Stimulated activated CD8-positive, alpha-beta memory T cell treated with anti-CD3 and anti-CD28 coated beads, Interleukin-12 subunit alpha, Interleukin-12 subunit beta, amount 100 ng/mL, for 4 hours (primary cell): ENCODE measurements at places on chromosomes 2 and 18.
A peak's percentile ranks its signal among the peaks of the same experiment; 100 is the strongest.

DNA sequence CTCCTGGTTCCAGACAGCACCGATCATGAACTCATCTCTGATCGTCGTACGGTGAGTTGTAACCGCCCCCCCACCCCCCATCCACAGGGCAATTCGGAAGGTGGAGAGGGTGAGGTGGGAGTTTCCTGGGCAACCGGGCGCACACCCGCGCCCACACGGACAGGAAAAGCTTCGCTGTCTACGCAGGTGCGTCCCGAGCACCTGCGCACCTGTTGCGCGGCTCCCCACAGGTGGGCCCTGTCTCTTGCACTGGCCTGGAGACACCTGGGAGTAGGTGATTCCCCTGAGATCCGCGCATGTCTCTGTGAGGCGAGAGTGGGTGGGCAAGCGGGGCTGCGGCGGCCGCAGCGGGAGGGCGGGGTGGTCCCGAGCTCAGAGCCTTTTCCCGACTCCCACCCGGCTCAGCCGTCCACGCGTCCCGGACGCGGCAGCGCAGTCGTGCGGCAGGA is 459 bp upstream of the ATP6V1C2 start:
- DNase-seq, result no peak

DNA sequence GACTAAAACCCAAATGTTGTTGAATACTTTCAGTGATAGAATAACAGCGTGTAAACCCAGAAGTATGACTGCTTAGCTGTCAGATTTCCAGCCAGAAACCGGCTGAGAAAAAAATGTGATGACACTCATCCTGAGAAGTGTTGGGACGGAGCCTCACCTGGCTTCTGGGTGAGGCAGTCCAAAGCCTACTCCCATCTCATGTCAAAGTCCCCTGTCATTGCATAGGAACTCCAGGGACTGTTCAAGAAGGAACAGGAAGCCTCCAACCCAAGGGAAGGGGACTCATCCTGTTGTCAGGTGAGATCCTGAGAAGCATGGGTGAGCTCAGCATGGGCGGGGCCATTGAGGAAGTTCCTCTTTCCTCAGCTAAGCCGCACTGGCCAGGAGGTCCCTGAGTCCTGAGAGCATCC is 11.3 kb upstream of the CHRNA1 start:
- no peak for DNase-seq

GRCh38 chr18:67513280-67513679 is 3.2 kb downstream of the DSEL start:
- DNase-seq, result no peak

GRCh38 chr2:211085056-211085680 is 528.8 kb downstream of the CPS1 start:
- DNase-seq, result no peak

DNA sequence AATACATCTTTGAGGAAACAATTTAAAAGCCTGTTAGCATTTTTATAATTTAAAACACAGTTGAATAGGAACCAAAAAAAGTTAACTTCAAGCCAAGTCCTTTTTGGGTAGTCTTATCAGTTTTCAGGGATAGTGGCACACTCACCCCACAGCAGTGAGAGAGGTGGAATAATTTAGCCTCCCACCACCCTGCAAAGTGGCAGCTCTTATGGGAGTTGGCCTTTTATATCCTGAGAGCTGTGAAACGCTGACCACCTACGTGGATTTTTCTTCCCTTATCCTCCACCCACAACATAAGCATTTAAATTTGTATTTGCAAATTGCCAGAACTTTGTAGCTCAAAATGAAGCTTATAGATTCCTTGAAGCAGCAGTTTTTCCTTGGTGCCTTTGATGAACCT is 167.1 kb downstream of the MYO1B start:
- no peak for DNase-seq

GRCh38 chr18:36401462-36401861 is 103.9 kb downstream of the FHOD3 start:
- no peak for DNase-seq

- DNase-seq, result no peak
These were observed 70.3 kb downstream of the ZBTB7C start for GRCh38 chr18:48338915-48339314.

GRCh38 chr18:46642561-46642960 is 14.5 kb downstream of the LOXHD1 start:
- DNase-seq, result no peak

DNA sequence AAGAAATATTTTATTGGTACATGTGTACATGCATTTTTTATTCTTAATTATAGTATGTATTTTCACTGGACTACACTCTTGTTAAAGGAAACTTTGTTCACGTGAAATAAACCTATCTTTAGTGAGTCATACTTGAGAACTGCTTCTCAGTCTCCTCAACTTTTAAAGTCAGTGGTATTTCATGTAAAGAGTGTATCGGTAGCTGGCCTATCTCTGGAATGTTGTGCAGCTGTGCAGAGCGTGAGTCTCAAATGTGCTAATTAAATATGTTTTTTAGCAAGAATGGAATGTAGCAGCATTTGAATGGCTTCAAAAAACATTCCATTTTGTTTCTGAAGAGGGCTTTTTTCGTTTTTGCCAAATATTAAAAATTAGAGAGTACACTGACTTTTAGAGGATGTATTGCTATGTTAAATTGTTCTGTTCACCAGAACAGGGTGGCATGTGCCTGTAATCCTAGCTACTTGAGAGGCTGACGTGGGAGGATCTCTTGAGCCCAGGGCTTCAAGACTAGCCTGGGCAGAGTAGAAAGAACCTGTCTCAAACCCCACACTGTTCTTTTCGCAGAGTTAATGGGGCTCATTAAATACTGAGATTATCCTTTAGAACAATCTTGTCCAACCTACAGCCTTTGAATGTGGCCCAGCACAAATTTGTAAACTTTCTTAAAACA is 14.3 kb downstream of the SPTBN1 start:
- DNase-seq, result no peak

DNA sequence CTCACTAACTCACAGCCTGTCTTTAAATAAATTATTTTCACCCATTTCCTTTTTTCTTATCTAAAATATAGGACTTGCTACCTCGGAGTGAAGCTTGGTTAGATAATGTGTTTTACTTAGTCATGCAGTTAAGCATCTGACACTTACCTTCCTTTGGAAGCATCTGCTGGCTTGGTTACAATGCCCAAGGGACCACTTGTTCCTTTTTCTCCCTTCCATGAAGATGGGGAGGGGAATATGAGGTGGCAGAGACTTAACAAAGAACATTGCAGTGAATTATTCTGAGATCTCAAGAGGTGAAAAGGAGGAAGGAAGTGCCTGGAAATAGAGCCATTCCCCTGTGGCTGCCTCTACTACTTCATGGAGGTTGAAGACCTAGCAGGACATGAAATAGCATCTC is 145.4 kb upstream of the FOSL2 start:
- DNase-seq, result no peak

- DNase-seq, result no peak
These were observed 80.4 kb upstream of the MGAT5 start for GRCh38 chr2:134173338-134174016.

GRCh38 chr2:174280596-174280995 is 32.3 kb upstream of the OLA1 start:
- no peak for DNase-seq

DNA sequence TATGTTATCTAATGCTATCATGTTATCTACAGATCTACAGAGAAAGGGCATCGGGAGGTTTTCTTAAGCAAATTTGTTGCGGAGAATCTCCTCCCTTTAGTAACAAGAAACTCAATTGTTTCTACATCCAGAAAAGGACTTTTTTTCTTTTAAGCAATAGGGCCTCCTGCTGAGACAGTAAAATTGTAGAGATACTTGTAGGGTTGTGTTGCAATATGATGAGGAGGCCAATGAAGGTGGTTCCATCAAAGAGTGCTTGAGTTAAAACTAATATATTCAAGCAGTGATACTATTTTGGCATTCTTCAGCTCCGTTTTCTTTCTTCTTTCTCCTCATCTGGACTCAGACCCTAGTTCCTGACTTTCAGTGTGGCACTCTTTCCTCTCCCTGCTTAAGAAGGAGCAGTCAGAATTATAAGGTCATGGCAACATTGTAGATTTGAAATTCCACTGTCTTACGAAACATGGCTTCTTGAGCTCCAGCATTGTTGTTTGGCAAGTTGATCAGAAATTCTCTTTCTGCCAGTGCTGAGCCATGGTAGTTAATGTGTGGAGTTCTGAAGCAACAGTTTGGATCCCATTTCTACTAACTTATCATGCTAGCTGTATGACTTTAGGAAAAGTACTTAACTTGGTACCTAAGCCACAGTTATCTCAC is 202.0 kb upstream of the SLC14A2 start:
- no peak for DNase-seq

DNA sequence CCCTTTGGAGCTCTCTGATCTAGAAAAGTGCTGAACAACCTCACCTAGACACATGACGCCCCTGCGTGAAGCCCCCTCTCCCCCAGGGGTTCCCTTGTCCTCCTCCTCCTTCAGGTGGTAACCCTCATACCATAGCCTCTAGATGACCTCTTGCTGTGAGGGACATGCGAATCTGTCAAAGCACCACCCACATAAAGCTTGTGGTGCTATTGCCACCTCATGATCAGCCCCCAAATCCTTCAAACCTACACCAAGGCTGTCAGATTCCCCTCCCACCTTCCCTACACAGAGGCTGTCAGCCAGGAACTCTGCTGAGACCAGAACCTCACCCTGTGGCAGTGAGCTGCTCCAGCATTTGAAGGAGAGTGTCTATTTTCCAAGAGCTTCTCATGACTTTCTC is 43.1 kb upstream of the TEX51 start:
- DNase-seq, result no peak

GRCh38 chr2:120579916-120580685 is 155.6 kb upstream of the GLI2 start:
- no peak for DNase-seq

DNA sequence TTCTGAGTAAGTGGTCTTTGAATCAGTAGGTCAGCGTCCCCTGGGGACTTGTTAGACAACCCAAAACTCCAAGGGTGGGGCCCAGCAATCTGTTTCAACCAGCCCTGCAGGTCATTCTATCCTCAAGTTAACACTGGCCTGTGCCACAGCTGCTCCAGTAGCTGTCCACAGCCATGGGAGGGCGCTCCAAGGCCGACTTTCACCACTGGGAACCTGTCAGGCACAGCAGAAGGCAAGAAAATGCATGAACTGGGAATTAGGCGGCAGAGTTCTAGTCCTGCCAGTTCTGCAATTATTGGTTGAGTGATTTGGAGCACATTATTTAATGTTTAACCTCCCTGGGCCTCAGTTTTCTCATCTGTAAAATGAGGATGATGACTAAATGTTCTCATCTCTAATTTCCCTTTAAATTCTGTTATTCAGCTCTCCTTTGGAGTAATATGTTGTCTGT is 17.4 kb upstream of the MRPL33 start:
- peak; percentile 36 for DNase-seq

DNA sequence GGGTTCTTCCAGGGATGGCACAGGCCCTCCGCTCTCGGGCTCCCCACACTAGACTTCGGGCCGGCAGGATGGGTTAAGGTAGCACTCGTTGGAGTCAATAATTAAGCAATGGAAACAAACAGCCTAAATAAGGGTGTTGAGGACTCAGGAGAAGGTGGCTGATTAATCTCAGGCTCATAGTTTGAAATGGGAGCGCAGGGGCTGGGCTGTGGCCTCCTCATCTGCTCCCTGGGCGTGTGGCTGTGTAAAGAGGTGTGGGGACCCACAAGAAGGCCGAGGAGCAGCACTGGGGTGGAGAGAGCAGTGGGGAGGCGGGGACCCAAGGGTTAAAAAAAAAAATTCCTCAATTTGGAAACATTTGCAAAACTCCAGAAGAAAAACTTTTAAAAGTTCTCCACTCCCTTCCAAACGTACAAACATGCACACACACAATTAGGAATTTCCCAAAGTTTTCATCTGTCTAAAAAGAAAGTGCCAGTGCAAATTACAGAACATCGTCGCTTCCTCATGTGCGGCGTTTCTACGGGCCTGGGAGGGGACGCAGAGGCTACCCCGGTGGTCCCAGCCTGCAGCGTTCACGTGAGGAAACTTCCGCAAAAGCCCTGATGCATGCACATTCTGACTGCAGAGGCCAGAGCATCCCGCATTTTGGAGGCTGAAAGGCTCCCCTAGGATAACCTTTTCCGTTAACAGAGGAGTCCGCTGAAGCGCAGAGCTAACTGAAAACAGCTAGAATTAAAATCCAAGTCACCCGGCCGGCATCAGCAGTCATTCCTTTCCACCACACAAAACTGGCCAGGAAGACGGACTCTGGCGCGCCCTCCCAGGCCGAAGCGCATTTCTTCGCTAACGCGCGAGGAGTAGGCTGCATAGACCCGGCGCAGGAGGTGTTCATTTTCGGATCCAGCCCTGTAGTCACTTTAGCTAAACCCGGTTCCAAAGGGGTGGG is 1.0 kb upstream of the TUBB6 start:
- DNase-seq, result no peak

DNA sequence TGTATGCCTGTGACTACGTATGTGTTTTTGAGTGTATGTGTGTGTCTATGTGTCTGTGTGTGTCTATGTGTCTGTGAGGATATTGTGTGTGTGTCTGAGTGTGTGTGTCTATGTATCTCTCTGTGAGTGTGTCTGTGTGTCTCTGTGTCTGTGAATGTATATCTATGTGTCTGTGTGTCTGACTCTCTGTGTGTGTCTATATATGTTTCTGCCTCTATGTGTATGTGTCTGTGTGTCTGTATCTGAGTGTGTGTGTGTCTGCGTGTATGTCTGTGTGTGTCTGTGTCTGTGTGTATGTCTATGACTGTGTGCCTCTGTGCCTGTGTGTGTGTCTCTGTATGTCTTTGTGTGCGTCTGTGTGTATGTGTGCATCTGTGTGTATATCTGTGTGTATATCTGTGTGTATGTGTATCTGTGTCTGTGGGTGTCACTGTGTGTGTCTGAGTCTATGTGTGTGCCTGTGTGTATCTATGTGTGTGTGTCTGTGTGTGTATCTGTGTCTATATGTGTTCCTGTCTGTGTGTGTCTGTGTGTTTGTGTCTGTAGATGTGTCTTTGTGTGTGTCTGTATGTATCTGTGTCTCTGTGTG is 172.7 kb downstream of the MYCN start:
- no peak for DNase-seq

DNA sequence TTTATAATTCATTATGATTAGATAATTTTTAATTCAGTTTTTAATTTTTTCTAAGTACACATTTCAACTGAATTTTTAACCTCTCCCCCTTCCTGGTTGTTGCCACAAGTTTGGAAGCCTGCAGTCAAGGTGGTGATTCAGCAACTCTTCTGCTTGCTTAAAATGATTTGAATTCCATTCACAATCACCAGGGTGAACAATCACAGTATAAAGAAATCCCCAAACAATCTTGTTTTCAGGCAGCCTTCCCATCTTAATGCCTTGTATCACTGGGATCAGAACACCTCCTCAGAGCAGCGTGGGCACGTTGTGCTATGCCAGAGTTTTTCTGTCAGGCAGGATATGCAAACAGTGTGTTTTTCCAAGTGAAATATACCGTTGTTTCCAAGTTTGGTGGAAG is 46.7 kb upstream of the BARD1 start:
- DNase-seq, result no peak

DNA sequence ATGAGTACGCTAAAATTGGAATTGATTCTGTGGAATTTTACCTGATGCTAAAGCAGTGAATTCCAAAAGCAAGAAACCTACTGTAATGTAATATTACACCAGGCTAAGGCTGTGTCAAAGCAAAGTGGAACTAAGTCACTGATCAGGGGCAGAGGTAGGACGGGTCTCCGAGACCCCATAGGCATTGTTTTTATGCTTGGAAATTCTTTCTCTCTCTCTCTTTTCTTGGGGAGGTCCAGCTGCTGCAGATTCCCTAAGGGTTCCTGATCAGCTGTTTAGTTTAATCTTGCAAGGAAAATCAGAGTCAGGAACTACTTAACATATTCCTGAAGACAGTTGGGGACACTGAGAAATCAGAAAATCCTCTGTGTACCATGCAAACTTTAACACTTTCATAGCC is 220.2 kb downstream of the SRBD1 start:
- no peak for DNase-seq

GRCh38 chr18:39753178-39753577 is 2187.6 kb upstream of the CELF4 start:
- DNase-seq, result no peak
